ENCODE measurements at places on chromosomes 12 and 14.
A peak's percentile ranks its signal among the peaks of the same experiment; 100 is the strongest.

GRCh38 chr12:32679920-32680237 lies 778 bp downstream of the DNM1L start:
- no peak for DNase-seq

DNA sequence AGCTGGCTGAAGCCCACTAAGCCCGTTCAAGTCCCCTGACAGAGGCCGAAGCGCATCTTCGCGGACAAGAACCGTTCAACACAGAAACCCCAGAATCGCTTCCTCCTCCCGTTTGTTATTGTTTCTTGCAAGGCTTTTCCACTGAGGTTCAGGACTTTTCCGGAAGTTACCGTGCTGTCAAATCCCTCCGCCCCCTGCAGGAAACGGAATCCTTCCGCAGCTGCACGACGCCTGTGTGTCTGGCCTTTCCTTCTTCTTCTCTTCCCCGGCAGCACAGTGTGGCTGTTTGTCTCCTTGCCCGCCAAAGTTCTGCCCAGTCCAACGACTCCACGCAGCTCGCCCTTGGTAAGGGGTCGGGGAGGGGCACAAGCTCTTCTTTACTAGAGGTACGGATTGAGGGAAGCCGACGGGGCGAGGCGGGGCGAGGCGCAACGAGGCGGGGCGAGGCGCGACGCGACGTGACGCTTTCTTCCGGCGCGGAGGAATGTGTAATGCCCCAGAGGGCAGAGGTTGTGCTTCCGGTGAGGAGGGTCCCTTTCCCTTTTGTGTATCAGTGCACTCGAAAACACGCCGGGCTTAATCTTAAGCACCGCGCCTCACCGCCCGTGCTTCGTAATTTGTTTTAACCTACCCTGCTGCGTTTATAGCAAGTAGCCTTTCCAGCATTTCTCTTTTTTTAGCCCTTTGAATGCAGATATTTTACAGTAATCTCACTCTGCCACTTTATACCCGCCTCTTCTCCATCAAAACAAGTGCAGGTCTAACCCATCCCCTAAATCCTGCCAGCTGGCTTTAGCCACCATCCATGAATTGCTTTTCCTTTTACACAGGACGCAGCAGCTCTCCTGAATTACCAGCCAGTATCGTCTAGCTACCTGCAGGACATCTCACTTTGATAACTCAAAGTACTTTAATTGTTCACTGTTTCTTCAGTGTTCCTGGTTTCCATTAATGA lies at the start of gene KDM5A:
KDM5A (minus strand) TSS at position 179 of the 955 bp plus-strand sequence. CDS start 229 bp downstream, outside the sequence.
- peak; percentile 89 for DNase-seq

- DNase-seq: no peak
Observed at GRCh38 chr12:70264067-70264867, 21.0 kb downstream of the CNOT2 start.

- DNase-seq: no peak
Observed at GRCh38 chr12:7501031-7501588, 2.5 kb downstream of the CD163 start.

- DNase-seq: peak; percentile 35
Observed at GRCh38 chr14:92507174-92507768, 6.3 kb upstream of the RIN3 start.
